ENCODE measurements at places on chromosomes 5 and 9.

GRCh38 chr9:13411791-13412190 is 132.3 kb upstream of the MPDZ start:
- DNase-seq = no peak

GRCh38 chr9:36640771-36641381 is 68.2 kb downstream of the MELK start:
- no peak for DNase-seq

- DNase-seq = no peak
Observed at GRCh38 chr5:15500325-15501001, 483 bp downstream of the FBXL7 start.

GRCh38 chr9:135340143-135340655 is 139.4 kb upstream of the PPP1R26 start:
- DNase-seq = no peak

DNA sequence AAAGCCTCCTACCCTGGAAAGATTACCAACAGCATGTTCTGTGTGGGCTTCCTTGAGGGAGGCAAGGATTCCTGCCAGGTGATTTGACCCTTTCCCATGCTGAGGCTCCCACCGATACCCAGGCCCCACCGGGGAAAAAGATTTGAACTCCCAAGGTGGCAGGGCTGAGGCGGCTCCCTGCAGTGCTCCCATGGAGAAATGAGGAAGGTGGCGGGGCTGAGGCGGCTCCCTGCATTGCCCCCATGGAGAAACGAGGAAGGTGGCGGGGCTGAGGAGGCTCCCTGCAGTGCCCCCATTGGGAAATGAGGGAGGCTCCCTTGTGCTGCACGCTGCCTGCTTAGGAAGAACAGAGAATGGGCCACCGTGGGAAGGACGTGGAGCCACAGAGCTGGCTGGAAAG is 3.2 kb downstream of the PRSS3 start:
- DNase-seq = no peak

- no peak for DNase-seq
Observed at GRCh38 chr5:50898966-50899365, 232.5 kb downstream of the PARP8 start.

- DNase-seq = no peak
Observed at GRCh38 chr9:136354592-136355085, 8.9 kb downstream of the DNLZ start.

DNA sequence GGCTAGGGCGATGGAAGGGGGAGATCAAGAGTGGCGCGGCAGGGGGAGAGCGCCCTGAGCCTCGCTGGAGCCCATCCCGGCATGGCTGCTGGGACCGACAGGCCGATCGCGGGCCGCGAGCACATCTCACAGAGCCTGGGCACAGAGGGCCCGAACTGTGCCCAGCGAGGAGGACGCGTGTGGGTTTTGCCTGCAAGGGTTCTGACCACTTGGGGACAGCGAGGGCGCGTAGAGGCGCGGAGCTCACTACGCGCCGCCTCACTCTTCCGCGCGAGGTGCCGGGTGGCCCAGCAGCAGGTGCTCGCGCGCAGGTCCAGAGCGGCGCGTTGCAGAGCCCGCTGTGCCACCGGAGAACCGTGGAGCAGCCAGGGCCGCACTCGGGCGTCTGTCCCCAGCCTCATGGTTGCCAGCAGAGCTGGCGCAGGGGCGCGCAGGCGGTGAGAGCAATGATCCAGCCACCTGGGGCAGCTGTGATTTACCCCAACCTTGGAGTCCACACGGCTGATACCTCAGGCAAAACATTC is 16.3 kb upstream of the PITX1 start:
- DNase-seq = no peak

Data from CD4-positive, alpha-beta T cell treated with Interleukin-21 for 1 hour (primary cell).